Temporal lobe (tissue), 4 donors: ENCODE measurements at places on chromosomes 6 and 20. TPM values are rescaled to one million over a fixed set of nuclear protein-coding genes. Genes with fewer than 3 reads are reported as not detected.

SERAC1 gene
- 16.0 TPM for total RNA-seq

SLC22A7 gene
- 0.25 TPM for total RNA-seq

EMILIN3 gene
- 3.7 TPM for total RNA-seq

E2F3 gene
- total RNA-seq = 8.4 TPM

CST5 gene
- total RNA-seq = not detected

HLA-F gene
- 1.5 TPM for total RNA-seq

WFDC9 gene
- not detected for total RNA-seq

GSTA3 gene
- not detected for total RNA-seq

ZNF311 gene
- total RNA-seq = 6.1 TPM

LSM14B gene
- total RNA-seq = 58.5 TPM

CRIP3 gene
- 3.0 TPM for total RNA-seq

POU5F1 gene
- not detected for total RNA-seq

PRDM1 gene
- total RNA-seq = 1.7 TPM

RBPJL gene
- total RNA-seq = not detected

PPP1R3D gene
- 1.7 TPM for total RNA-seq

NINL gene
- total RNA-seq = 15.5 TPM

CDH22 gene
- 2.2 TPM for total RNA-seq

ADGB gene
- 0.25 TPM for total RNA-seq

SPATS1 gene
- not detected for total RNA-seq
